NCI-H1436 (cell line): ENCODE measurements at places on chromosomes 13 and 19.
A peak's percentile ranks its signal among the peaks of the same experiment; 100 is the strongest.

- DNase-seq: no peak
These were observed 7.7 kb downstream of the DPRX start for GRCh38 chr19:53639471-53639870.

- no peak for DNase-seq
These were observed 491.2 kb downstream of the COG6 start for GRCh38 chr13:40146611-40147117.

- DNase-seq: no peak
These were observed 13.8 kb downstream of the KLC3 start for GRCh38 chr19:45354241-45354842.

- no peak for DNase-seq
These were observed 123.6 kb upstream of the SOX1 start for GRCh38 chr13:111943229-111943795.

DNA sequence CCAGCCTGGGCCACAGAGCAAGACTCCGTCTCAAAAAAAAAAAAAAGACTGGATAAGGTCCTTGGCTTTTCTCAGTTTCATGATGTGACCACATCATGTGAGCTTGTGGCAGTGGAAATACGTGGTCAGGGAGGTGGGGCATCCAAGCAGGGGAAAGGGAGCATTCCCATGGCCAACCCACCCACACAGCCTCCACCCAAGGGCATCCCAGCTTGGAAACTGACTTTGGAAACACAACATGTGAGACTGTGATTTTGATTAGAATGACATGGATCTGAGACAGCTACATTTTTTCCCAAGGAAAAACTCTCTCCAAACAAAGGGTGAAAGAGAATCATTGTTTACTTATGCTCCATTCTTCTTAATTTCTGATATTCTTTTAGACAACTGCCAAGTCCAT lies 405.0 kb upstream of the ZNF507 start:
- DNase-seq: no peak

DNA sequence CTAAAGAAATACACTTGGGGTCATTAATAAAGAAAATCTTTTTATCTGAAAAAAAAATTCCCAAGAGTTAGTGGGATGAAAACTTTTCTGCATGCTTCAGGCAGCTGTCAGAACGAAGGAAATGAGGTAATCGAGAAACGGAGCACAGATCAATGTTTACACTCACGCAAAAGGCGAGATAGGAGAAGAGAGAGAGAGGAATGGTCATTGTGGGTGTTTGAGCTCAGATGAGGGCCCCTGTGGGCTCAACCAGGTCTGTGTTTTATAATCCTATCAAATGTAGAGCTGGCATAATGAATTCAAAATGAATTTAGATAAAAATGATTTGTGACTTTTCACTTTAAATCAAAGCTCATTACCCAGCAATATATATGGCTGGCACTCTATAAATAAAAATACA lies 6.3 kb upstream of the RXFP2 start:
- DNase-seq: no peak

GRCh38 chr19:52291781-52292180 lies 5.2 kb upstream of the ZNF480 start:
- DNase-seq: no peak

- peak; percentile 99 for DNase-seq
These were observed 832 bp downstream of the TMEM143 start for GRCh38 chr19:48362716-48363499.

DNA sequence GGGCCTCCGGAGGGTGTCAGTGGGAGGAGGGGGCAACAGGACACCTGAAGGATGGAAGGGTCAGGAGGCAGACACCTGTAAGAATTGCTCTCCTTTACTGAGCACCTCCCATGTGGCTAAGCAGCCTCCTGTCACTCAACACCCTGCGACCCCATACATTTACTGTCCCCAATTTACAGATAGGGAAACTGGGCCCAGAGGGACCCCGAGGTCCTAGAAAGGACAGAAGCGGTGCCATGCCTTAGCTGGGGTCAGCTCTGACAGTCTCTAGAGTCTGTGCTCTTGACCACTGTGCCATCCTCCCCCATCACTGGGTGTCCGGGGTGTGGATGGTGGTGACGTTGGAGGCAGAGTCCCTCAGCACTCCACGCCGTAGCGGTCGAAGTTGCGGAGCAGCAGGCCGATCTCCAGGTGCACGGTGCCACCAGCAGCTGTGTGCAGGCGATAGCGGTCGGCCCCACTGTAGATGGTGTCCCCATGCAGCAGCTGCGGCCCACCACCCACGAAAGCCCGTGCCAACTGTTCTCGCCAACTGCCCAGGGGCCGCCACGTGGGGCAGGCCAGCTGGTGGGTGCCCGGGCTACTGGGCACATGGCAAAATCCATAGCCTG lies 726 bp upstream of the TGFB1 start:
- no peak for DNase-seq

DNA sequence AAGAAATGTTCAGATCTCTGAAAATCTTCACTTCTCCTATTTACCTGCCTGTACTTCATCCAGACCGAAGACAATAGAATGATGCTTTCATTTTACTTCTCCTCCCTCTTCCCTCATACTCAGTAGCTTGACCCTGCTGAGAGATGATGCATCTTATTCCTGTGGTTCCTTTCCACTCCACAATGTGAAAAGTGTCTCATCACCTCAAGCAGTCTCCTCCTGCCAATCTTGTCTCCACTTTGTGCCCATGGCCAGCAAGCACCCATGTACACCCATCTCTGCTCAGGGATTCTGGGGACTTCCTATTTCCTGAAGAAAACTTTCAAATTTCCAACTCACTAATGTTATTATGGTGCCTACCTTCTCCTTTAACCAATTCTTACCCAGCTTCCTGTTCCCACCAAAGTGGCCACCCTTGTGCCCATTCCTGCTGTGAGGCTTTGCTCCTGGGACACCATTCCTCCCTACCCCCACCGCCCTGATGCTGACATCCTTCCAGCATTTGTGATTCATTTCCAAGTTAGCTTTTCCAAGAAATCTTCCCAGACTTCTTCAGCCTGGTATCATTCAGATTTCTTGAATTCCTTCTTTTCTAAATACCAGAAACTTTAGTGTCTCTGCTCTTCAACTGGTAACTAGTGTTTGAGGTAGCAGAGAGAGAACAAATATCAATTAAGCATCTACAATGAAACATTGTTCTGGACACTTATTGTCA lies 212.5 kb downstream of the POSTN start:
- no peak for DNase-seq

- no peak for DNase-seq
These were observed 26.3 kb downstream of the SKA3 start for GRCh38 chr13:21150013-21150412.

DNA sequence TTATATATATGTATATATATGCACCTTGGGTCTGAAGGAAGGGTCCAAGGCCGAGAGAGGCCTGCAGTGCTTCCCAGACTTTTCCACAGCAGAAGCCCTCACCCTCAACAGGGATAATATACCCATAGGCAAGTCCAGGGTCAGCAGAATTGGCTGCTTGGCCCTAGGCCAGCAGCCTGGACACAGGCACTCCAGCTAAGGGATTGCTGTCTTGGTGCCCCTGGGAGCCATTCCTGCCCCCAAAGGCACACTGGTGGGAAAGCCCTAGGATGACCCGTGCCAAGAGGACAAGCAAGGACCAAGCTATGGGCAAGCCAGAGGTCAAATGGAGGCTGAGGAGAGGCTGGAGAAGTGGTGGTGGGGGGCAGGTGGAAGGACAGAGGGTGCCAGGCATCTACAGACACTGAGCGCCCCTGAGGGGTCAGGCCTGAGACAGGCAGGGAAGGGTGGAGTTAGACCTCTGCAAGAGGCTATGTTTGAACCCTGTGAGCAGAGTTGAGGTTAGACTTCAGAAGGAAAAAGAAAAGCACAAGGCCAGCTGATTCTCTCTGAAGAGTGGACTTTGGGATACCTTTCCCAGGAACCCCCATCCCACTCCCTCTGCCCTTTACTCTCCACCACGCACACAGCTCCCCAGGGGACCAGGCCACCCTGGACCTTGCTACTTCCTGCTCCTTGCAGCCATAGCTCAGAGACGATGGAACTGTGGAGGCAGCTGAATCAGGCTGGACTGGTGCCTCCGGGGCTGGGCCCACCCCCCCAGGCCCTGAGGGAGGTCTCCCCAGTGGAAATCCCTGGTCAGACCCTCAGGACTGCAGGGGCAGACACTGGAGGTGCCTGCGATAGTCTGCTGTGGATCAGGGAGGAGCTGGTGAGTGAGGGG lies at the start of gene ERICH4:
ERICH4 (plus strand) TSS at position 684 of the 883 bp plus-strand sequence; CDS start at position 698, 14 bp downstream.
- no peak for DNase-seq

DNA sequence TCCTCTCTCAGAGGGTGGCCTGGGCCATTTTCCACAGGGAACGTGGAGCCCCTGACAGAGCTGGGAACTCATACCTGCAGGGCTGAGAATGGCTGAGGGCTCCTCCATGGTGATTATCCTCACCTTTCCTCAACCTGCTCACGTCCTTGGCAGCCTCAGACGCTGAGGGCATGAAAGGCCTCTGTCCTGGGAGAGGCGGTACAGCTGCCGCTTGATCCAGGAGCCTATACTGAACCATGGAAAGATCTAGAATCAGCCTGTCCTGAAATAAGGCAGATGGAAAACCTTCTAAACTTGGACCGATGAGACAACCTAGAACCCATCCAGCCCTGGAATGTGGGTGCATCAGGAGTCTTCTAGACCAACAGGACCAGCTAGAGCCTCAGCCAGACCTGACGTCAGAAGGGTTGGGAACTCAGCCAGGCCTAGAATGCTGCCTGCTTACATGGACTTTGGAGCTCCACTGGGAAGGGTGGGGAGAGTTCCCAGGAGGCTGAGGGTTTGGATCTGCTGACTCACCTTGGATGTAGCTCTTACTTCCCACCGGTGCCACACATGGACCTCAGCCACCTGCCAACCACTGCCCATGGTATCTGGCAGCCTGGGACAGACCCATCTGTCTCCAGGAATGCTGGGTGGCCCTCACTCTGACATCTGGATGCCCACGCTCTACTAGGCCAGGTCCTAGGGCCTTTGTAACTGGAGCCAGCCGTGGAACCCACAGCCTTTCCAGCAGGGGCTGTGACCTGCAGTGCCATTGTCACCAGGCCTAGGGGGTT lies 7.5 kb downstream of the KCTD15 start:
- DNase-seq: no peak

DNA sequence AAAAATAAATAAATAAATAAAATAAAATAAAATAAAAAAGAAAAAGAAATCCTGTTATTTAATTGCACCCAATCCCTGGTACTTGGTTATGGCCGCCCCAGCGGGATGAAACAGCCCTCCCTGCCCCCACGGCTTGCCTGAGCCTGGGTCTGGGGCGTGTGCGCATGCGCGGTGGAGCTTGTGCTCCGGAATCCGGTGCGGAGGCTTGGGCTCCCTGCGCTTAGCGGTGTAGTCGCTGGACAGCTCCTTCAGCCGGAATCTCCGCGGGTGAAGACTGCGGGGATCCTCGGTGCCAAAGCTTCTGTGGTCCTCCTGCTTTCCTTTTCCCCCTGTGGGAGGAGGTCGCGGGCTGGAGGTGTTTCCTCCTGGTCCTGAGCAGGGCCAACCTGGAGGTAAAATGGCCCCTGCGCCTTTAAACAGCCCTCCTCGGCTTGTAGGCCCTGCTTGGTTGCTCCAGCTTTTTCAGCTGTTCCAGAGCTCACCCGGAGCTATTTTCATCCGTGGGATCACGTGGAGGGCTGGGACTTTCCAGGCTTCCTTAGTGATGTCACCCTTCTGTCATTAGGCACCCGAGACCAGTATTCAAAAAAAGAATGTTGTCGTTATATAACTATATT lies at the start of gene PLA2G4C:
PLA2G4C (minus strand) TSS at position 468 of the 617 bp plus-strand sequence. CDS start 4,288 bp downstream, outside the sequence.
- peak; percentile 94 for DNase-seq

- no peak for DNase-seq
These were observed 68.0 kb upstream of the C1QTNF9B start for GRCh38 chr13:23965346-23965745.

- no peak for DNase-seq
These were observed 6.6 kb upstream of the MLNR start for GRCh38 chr13:49213539-49213938.

DNA sequence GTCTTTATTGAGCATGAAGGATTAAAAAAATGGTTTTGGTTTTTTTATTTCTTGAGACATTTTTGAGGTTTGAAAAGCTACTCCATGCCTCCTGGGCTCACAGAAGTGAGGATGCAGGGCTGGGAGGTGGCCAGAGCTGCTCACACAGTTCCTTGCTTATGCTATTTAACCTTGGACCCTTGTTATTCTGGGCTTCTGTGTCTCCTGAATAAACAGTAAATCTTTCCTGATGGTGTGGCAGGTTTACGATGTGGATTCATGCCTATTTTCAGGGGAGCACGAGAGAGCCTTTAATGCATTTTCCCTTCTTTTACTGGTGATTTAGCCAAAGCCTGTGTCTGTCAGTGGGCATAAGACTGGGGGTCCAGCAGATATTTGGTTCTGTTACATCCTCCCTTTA lies 34.3 kb upstream of the PCDH8 start:
- no peak for DNase-seq

- DNase-seq: no peak
These were observed 64.7 kb upstream of the OXGR1 start for GRCh38 chr13:97058926-97059325.

GRCh38 chr19:46713781-46714443 lies 3.0 kb downstream of the PRKD2 start:
- peak; percentile 61 for DNase-seq

- DNase-seq: peak; percentile 20
These were observed 50.3 kb upstream of the SIN3B start for GRCh38 chr19:16778796-16779411.

- no peak for DNase-seq
These were observed 172.4 kb downstream of the KDM4B start for GRCh38 chr19:5141129-5141849.

DNA sequence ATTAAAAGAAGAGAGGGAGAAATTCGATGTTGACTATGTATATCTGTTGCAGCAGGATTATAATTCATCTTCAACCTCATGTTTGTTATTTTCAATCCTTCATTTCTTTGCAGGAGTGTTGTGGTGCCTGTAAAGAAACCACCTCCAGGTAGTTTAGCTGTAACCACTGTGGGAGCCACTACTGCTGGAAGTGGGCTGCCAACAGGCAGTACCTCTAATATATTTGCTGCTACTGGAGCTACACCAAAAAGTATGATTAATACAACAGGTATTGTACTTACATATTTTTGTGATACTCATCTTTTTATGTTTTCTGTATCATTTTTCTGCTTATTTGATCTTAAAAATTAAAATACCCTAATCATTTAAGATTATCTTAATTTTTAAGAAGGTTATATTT lies 266.5 kb downstream of the NBEA start:
- DNase-seq: no peak

DNA sequence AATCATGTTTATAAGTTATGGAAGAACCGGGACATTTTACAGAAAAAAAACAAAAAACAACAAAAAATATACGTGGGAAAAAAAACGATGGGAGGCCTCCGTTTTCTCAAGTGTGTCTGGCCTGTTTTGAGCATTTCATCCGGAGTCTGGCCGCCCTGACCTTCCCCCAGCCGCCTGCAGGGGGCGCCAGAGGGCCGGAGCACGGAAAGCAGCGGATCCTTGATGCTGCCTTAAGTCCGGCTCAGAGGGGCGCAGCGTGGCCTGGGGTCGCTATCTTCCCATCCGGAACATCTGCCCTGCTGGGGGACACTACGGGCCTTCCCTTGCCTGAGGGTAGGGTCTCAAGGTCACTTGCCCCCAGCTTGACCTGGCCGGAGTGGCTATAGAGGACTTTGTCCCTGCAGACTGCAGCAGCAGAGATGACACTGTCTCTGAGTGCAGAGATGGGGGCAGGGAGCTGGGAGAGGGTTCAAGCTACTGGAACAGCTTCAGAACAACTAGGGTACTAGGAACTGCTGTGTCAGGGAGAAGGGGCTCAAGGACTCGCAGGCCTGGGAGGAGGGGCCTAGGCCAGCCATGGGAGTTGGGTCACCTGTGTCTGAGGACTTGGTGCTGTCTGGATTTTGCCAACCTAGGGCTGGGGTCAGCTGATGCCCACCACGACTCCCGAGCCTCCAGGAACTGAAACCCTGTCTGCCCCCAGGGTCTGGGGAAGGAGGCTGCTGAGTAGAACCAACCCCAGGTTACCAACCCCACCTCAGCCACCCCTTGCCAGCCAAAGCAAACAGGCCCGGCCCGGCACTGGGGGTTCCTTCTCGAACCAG lies 1.8 kb upstream of the APOE start:
- DNase-seq: peak; percentile 7
